ENCODE measurements at places on chromosomes 2 and 18.

GRCh38 chr2:202096736-202097135 is 23.7 kb downstream of the KIAA2012 start:
- DNase-seq = no peak

DNA sequence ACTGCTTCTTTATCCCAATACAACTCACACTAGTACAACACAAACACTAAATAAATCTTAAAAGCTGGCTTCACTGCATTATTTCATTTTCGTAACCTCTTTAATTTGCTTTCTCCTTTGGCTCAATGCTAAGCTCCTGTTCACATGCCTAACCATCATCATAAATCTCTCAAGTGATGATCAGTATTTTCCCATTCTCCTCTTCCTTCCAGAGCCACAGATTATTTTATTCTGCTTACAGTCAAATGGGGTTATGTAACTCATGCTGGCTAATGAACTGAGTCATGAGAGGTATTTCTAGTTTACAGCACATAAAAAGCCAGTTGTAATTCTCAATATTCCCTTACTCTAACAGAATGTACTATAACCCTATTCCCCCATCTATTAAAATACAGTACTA is 350.4 kb upstream of the ZC3H15 start:
- DNase-seq = no peak

DNA sequence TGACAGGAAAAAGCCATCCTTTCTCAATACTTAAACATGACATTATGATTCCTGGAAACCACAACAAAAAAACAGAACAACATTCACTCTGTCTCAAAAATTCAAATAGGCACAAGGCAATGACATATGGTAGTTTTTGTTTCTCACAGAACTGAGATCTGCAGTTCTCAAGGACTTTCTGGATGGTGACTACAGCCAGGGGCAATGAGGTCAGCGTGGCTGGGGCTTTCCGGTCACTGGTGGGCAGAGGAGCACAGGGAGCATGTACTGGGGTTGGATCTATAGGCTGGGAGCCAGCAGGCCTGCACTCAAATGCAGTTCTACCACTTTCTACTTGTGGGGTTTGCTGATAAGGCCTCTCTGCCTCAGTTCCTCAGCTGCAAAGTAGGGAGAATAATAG is 72.0 kb downstream of the CTAGE1 start:
- DNase-seq = no peak

- DNase-seq = peak; percentile 72
Measured at GRCh38 chr18:8480506-8481328, 128.5 kb upstream of the RAB12 start.

DNA sequence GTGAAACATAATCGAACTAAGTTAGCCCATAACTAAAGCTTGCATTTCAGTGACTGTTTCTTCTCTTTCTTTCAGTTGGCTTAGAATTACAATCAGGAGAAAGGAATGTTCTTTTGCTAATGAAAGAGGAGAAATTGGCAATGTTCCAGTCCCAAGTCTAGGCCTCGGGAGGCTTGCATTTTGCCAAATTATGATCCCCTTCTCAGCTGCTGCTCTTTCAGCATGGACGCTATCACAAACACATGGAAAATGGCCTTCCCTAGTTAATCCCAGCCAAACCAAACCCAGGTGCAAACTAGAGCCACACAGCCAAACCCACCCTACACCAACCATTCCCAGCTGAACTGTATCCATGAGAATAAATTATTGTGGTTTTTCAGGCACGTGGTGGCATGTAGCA is 605.2 kb upstream of the LRRTM4 start:
- no peak for DNase-seq

DNA sequence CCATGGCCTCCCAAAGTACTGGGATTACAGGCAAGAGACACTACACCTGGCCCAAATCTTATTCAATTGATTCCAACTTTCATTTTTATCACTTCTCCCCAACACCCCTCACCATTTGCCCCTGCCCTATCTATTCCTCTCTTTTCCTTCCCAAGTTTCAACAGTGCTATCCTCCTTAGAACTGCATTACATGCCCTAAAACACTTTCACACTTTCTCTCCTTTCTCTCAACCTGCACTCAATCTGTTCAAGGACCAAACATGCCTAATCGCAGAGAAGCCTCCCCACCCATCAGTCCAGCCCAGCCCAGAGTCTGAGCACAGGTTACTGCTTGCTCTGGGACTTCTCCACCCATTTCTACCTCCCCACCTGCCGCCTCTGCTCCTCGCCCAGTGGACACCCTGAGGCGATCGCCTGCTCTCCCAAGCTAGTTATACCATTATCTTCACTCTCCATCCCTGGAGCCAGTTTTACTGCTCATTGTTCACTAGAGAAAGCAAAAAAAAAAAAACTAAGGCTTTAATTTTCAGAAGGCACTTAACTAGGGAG is 23.7 kb upstream of the DSG1 start:
- DNase-seq = no peak

- DNase-seq = no peak
Measured at GRCh38 chr18:7116001-7116730, 1.4 kb downstream of the LAMA1 start.

GRCh38 chr18:13453714-13454113 is 235.2 kb downstream of the LDLRAD4 start:
- DNase-seq = no peak

- DNase-seq = no peak
Measured at GRCh38 chr18:11047156-11047555, 102.2 kb downstream of the PIEZO2 start.

- peak; percentile 31 for DNase-seq
Measured at GRCh38 chr2:89833116-89833779, 1141.8 kb downstream of the RPIA start.

DNA sequence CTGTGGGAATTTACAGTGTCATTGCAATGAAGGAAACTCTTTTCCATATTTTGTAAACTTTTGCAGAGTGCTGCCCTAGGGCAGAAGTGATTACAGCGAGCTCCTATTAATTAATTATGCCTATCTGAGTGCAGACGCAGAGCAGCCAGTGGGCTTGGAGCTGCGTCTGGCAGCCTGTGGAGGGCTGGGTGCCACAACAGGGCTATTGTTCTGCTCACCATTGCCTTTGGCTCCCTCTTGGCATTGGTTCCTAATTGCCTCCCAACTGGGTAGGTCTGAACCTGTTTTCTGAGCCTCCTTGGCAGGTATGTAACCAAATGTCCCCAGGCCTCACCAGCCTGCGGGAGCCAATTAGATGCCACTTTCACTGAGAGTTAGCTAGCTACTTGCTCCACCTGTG is 25.6 kb upstream of the ITGB6 start:
- no peak for DNase-seq

DNA sequence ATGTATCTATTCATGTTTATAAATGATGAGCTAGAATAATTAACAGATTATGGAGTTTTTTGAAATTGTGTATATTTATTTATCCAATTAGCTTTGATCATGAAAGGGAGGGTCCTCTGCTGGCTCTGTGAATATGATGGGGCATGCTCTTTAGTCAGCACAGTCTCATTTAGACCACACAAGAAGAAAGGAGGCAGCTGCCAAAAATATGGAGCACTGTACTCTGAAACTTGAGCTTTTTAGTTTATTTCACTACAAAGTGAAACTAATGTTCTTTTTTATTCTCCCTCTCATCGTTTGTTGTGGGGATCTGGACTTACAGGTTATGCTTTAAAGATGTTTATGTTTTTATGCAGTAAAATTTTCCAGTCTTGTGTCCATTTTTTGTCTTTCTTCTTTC is 266.9 kb upstream of the GULP1 start:
- no peak for DNase-seq

- DNase-seq = no peak
Measured at GRCh38 chr2:130378206-130378897, 22.5 kb downstream of the PTPN18 start.

Measured in A549 (cell line).